Left ventricle myocardium inferior (tissue), 1 donor: ENCODE measurements at places on chromosomes 1 and 21.

- DNase-seq: no peak
Measured at GRCh38 chr1:21165076-21165475, 11.6 kb downstream of the EIF4G3 start.

GRCh38 chr1:175146529-175147213 lies 45.9 kb downstream of the KIAA0040 start:
- peak; percentile 67 for DNase-seq

GRCh38 chr1:92458146-92458545 lies 28.6 kb downstream of the GFI1 start:
- DNase-seq: no peak

DNA sequence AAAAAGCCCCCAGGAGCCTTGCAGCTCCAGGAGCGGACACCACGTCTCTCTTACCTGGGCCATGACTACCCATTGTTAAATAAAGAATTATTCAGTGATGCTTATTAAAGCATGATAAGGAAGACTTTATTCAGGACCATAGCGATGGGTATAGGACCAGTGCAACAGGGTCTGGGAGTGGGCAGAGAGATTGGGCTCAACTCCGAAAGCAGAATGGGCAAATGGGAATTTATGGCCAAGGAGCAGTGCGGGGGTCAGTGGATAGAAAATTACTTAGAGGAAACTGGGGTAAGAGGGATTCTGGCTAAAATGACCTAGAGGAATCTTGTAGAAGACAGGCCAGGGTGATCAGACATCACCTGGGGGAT lies 580 bp upstream of the ATP5PO start:
- DNase-seq: no peak

GRCh38 chr1:204728456-204728855 lies 42.9 kb upstream of the LRRN2 start:
- no peak for DNase-seq

DNA sequence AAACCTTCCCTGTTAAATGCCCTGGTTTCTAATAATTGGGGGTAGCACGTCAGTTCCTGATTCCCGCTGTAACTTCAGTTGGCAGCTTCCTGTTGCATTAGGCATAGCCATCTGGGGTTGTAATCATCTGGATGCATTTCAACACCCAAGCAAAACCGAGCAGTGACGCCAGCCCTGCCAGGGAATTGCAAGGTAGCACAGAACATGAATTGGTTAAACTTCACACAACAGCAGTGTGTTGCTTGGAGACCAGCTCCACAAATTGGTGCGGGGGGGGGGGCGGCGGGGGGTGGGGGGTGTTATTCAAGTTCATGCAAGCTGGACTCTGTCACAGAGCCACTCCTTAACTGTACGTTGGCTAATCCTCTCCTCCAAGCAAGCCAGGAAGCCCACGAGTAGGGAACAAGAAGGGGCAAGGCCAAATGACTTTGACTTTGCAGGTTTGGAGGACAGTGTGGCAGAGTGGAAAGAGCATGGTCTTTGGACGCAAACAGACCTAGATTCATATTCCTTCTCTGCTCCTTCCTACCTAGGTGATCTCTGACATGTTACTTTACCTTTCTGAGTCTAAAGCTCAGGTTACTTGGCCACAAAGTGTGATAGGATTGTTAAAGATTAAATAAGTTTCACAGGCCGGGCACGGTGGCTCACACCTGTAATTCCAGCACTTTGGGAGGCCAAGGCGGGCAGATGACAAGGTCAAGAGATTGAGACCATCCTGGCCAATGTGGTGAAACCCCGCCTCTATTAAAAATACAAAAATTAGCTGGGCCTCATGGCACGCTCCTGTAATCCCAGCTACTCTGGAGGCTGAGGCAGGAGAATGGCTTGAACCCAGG lies 4.7 kb downstream of the LAX1 start:
- DNase-seq: peak; percentile 63

- no peak for DNase-seq
Measured at GRCh38 chr1:99691175-99691574, 45.3 kb downstream of the PALMD start.

GRCh38 chr1:61639608-61640336 lies 85.2 kb downstream of the TM2D1 start:
- DNase-seq: no peak

DNA sequence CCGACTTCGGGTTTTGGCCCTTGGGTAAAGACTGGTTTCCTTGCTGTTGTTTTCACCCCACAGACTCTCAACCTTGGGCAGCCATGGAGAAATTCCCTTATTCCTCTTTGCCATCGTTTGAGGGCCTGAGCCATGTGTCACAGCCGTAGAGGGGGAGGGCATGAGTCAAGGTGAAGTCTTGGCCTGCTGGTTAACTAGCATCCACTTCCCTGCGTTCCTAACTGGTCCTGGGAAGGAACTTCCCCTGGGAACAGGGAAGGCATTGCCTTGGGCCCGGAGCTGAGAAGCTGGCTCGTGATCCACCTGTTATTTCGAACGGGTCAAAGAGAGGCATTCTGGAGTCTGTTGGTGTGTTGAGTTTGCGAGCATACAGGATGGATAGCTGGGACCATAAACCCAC lies 464.9 kb downstream of the CAMTA1 start:
- DNase-seq: no peak

DNA sequence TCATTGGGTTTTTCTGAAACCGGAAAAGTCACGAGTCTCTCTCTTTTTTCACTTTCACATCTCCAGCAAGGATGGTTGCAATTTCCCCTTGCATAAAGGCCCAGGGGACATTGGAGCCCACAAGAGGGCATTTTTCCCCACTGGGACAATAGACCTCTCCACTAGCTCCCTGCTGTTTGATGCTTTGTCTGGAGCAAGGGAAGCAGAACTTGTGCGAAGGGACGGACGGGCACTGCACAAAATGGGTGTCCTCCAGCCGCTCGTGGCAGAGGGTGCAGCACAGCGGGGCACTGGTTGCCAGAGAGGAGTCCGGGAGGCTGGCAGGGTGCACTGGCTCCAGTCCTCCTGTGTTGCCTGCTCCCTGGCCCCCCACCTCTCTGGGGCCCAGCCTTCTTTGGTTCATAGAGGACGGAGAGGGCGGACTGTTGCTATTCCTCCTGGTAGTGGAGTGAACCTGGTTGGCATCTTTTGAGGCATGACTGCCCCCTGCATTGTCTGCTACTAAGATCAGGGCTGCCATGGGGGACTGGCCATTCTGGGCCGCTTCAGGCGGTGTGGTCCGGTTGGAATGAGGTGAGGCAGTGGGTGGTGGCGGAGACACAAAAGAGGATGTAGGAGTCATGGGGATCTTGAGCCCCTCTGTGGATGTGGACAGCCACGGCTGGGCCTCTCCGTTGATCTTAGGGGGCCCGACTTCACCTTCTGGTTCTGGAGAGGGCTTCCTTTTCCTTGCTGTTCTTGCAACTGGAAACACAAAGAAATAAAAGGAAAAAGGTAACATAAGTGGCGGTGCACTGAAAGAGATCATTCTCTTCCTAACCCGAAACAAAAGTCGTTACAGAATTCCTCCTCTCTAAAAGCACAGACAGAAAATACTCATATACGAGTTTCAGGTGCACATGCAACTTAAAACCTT lies 2.6 kb downstream of the IRF2BP2 start:
- DNase-seq: peak; percentile 33

DNA sequence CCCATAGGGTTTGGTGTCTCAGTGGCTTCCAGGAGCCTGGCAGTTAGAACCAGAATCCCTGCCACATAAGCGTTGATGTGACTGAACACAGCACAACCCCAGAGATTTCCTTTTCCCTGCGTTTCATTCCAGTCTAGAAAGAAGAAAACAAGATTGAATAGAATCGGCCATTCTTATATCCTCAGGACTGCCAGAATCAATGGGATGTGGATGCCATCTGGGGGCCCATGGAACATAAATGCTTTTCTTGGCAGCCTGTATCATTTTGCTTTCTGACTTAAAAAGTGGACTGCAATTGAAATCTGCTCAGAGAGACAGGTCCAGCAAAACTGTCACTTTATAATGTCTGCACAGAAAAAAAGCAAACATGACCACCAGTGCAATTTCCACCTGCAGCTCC lies 80.3 kb downstream of the DISC1 start:
- DNase-seq: no peak

GRCh38 chr1:247411621-247412327 lies 4.2 kb upstream of the NLRP3 start:
- DNase-seq: no peak

DNA sequence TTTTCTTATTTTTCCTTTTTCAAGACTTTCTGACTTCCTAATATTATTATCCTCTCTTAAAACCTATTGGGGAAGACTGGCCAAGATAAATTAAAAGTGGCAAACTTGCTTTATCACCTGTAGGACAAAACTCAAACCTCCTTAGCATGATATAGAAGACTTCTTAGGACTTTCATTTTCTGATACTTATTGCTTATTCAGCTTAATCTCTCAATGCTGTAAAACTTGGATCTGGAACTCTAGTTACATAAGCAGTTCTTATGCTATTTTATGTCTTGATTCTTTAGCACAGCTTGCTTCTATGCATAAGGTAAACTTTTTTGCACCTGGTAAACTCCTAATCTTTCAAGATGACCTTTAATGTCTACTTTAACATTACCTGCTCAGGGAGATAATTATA lies 382.3 kb upstream of the LRRC7 start:
- DNase-seq: no peak

- DNase-seq: no peak
Measured at GRCh38 chr1:198201956-198202784, 45.4 kb downstream of the NEK7 start.

DNA sequence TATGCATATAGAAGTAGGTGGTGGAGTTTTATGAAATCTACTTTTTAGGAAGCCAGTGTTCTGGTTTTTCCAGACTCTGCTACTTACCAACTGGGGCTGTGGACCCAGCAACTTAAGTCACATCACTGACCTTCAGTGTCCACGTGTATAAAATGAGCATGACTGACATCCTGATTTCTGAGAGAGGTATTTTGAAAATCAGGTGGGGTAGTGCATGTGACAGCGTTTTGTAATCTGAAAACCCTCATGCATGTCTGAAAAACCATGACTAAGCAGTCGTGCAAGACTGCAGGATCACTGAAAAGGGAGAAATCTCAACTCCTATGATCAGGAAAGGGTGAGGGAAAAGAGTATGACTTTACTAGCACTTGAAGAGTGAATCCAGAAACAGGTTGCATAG lies 26.1 kb downstream of the CR1L start:
- DNase-seq: no peak

DNA sequence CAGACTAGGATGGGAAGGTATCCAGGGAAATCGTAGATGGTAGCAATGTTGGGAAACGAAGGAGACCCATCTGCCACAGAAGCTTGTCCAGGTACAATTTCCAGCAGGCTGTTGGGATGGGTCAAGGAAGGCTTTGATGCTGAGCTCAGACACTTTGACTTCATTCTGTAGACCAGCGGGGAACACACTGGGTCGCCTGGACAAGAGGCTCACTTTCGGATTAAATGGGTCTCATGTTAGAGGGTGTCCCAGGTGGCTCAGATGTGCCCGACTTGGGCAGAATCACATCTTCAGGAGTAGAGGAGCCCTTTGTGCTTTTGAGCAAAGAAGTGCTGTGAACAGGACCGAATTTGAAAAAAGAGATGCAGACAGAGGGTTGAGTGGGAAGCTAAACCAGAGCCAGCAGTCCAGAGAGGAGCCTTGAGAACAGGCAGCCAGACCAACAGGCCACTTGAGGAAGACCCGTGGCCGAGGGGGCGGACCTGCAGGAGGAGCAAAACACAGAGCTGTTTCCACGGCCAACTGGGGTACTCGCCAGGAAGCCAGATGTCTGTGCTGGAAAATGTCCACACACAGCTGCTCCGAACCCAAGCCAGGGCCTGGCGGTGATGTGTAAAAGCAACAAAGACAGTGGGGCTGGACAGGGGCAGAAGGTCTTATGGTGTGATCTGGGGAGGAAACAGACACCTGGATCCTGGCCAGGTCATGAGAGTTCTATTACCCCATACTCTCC lies 146.9 kb downstream of the AJAP1 start:
- DNase-seq: peak; percentile 85
